ENCODE measurements at places on chromosomes 11 and 22. TPM values are rescaled to one million over a fixed set of nuclear protein-coding genes. Genes with fewer than 3 reads are reported as not detected.
A peak's percentile ranks its signal among the peaks of the same experiment; 100 is the strongest.

The NPAS4 gene
- polyA plus RNA-seq: 0.84 TPM

The PTGDR2 gene
- 0.14 TPM for polyA plus RNA-seq

The PRR33 gene
- polyA plus RNA-seq: 0.81 TPM

The FGF4 gene
- not detected for polyA plus RNA-seq

The IGSF9B gene
- 27.8 TPM for polyA plus RNA-seq

The CBLIF gene
- not detected for polyA plus RNA-seq

The CRACR2B gene
- 42.6 TPM for polyA plus RNA-seq

The TMEM45B gene
- not detected for polyA plus RNA-seq

The P2RX3 gene
- polyA plus RNA-seq: 0.20 TPM

The ACP2 gene
- 24.7 TPM for polyA plus RNA-seq

The CECR2 gene
- polyA plus RNA-seq: 3.4 TPM

GRCh38 chr11:73001615-73002014 is 140.5 kb downstream of the FCHSD2 start:
- no peak for DNase-seq

DNA sequence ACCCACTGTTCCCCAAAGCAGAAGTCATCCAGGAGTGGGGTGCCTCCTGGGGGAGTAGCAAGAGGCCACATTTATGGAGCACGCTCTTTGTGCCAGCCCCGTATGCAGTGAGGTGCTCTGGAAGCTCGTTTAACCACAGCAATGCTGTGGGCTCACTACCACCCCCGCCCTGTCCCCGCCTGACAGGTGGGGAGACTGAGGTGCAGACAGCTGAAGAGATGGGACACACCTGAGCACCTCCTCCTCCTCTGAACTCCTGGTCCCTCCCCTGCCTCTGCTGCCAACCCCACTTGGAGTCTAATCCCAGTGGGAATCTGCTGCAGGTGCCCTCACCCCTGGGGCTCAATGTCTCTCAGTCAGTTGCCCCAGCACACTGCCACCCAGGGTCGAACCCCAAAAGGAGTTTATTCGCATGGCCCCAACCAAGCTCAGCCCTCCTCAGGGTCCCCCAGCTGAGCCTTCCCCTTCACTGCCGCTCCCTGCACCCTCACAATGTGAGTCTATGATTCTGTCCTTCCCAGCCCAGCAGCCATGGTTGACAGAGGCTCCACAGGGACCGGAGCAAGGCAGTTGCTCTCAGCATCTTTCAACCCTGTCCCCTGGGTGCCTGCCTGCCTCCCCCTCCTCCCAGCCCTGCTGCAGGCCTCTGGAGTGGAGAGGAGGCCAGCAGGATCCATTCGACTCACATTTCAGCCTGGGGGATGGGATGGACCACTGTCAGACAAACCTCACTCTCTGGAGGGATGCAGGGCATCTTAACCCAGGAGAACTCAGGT is 13.3 kb upstream of the BCR start:
- no peak for DNase-seq

DNA sequence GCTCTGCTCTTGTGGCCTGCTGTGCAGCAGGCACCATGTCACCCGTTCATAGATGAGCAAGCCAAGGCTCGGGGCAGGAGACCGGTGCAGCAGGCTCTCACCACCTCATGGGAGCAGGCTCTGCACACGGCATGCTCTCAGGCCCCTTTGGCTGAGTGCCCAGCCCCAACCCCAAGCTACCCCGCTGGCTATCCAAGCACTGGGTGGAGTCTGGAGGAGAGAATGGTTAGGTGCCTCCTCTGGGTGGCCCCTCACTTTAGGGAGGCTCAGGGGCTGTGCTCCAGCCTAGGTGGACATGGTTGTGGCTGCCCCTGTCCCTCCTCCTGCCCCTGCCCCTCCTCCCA is 199.9 kb downstream of the IGLL1 start:
- DNase-seq: no peak

DNA sequence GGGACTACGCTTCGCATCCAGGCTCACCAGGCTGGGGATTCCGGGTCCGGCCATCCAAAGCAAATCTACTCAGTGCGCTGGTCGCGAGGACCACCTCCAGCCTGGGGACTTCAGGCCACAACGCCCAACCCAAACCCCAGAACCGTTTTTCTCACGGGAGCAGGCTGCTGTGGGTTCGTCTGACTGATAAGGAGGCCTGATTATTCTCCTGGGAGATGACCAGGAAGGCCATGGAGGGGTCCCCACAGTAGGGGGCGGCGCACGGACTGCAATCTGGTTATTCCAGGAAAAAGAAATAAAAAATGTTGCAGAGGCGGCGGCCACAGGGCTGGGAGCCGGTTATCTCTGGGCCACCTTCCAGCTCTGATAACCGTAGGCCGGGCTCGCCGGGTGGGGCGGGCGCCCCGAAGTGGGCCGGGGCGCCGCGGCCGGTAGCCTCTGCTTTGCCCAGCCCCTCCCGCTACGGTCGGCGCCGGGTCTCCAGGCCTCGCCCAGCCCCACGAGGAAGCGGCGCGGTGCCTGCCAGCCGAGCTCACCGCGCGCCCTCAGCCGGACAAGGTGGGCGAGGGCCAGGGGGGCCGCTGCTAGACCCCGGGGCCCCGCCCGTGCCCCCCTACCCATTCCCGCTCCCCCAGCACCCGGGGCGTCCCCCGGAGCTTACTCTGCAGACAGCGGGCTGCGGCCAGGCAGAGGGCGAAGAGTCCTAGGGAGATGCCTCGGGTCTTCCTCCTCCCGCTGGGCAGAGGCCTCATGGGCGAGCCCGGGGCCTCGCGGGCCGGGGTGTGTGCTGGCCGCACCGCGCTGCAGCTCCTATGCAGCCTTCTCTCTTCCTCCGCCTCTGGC is 446 bp downstream of the VSTM5 start:
- peak; percentile 53 for DNase-seq

GRCh38 chr22:41808400-41808799 is 7.9 kb downstream of the CCDC134 start:
- DNase-seq: no peak

DNA sequence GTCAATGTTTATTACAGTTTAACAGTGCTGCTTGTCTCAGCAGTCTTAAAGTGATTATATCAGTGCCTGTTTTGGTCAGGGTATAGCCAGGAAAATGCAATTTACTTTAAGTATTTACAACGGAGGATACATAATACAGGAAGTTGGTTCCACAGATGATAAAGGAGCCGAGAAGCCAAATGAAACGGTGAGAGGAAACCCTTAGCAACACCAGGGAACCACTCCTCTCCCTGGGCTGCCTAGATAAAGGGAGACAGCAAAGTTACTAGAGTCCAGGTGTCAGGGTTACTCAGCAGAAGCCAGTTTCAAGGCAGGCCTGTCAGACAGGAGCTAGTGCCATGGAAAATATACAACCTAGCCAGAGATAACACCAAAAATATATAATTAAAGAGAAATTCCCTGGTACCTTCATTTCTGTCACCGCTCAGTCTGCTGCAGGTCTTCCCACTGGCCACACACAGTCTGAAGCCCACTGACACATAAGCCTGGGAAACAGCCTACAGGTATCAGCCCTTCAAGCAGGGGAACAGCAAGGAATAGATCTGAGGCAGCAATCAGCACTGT is 55.5 kb downstream of the FAM76B start:
- DNase-seq: no peak

DNA sequence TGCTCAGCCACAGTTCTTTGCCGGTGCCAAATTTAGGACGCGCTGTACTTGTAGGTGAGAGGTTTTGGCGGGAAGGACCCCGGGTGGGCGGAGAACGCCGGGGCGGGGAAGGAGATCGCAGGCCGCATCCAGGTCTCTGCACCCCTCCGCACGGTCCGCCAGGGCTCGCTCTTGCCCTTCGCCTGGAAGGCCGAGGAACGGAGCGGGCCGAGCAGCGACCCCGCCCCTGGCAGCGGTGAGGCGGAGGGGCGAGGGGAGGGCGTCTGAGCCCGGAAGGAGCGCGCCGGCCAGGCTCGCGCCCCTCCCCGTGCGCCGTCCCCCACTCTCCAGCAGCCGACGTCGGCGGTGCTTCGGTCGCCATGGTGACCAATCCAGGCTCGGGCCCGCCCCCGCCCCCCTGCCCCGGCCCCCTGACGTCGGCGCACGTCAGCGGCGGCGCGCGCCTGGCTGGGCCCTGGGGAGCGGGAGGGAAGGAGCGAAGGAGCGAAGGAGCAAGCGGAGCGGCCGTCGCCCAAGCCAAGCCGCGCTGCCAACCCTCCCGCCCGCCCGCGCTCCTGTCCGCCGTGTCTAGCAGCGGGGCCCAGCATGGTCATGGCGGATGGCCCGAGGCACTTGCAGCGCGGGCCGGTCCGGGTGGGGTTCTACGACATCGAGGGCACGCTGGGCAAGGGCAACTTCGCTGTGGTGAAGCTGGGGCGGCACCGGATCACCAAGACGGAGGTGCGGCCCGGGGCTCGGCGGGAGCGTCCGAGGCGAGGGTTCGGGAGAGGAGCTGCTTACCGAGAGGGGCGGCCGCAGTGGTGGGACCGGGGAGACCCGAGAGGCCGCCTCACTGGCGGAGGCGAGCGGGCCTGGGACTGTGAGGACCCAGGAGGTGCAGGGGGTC is at the start of gene SIK2:
SIK2 (plus strand) TSS at position 471 of the 886 bp plus-strand sequence; CDS start at position 586, 115 bp downstream.
- DNase-seq: peak; percentile 97

DNA sequence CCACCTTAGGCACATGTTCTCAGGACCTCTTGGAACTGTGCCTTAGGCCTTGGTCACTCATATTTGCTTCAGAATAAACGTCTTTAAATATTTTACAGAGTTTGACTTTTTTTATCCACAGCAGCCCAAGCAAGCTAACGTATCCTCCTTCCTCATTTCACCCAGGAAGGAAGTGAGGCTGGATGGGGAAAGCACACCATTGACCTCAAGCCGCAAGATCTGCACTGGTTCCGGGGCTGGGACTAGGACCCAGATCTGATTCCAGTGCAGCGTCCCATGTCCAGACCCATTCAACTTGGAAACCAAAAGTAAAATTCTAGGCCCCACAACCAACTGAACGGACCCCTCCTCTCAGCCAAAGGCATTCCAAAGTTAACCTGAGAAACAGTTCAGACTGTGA is 2.4 kb upstream of the LGALS12 start:
- no peak for DNase-seq

DNA sequence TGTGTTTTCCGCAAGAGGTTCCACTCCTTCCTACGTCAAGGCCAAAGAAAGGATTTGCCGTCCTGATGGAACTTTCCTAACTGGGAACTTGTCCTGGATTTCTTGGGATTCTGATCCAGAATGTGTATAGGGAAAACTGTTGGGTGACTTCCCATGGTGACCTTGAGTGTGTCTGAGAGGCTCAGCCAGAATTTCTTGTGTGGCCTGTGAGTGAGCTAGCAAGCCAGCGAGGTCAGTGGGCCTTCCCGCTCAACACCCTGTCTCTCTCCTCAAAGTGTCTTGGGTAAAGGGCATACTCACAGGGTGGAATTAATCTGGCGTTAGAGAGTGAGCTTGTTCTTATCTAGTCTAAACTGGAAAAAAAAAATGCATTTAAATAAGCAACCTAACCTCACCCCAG is 20.4 kb downstream of the ZNRF3 start:
- DNase-seq: no peak

- no peak for DNase-seq
Observed at GRCh38 chr11:83818349-83818748, 532.2 kb upstream of the CCDC90B start.

- peak; percentile 59 for DNase-seq
Observed at GRCh38 chr11:62752994-62753735, 795 bp downstream of the ZBTB3 start.

DNA sequence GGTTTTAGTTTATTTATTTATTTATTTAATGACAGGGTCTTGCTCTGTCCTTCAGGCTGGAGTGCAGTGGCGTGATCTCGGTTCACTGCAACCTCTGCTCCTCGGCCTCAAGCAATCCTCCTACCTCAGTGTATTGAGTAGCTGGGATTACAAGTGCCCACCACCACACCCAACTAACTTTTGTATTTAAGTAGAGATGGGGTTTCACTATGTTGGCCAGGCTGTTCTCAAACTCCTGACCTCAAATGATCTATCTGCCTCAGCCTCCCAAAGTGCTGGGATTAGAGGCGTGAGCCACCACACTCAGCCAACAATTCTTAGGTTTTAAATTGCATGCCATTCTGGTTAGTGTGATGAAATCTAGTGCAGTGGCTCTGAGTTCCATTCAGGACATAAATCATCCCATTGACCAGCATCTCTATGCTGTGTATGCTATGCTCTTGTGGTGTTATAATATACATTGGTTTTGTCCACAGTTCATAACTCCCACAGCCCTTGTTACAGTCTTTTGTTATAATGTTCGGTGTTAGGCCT is 28.5 kb downstream of the ZNF280B start:
- no peak for DNase-seq

DNA sequence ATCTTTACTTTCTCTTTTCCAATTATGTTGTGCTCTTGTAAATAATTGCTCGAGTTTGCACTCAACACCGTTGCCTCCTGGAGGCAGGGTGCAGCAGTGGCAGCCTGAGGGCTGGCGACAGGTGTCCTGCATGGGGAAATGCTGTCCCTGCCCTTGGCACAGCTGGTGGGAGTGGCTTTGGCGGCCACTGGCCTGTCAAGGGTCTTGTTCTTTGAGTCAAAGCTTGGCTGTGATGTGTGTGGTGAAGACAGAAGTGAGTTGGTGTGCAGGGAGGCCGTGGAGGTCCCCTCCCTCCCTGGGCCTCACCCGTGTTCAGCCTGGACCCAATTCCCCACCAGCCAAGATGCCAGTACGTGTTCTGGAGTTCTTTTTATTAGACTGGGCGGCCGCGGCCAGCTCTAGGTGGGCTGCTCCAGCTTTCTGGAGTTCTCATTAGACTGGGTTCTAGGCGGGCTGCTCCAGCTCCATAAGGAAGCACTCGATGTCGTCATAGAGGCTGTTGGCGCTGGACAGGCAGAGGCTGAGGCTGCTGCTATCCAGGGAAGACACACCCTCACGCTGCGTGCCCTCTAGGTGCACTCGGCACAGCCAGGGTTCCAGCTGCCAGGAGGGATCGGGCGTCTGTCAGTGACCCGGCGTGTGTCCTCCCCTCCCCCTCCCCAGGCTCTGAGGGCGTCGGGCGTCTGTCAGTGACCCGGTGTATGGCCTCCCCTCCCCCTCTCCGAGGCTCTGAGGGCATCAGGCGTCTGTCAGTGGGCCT is 3.4 kb downstream of the IRF7 start:
- peak; percentile 68 for DNase-seq

- peak; percentile 79 for DNase-seq
Observed at GRCh38 chr22:43343262-43343669, at the start of gene SCUBE1. SCUBE1 (minus strand) TSS chr22:43343372; CDS start chr22:43343261, 111 bp downstream.

- no peak for DNase-seq
Observed at GRCh38 chr11:2863276-2863618, 22.3 kb downstream of the CDKN1C start.

- DNase-seq: no peak
Observed at GRCh38 chr11:117574551-117574950, 222.5 kb downstream of the DSCAML1 start.

GRCh38 chr11:22681281-22681812 is 14.9 kb downstream of the GAS2 start:
- DNase-seq: no peak

DNA sequence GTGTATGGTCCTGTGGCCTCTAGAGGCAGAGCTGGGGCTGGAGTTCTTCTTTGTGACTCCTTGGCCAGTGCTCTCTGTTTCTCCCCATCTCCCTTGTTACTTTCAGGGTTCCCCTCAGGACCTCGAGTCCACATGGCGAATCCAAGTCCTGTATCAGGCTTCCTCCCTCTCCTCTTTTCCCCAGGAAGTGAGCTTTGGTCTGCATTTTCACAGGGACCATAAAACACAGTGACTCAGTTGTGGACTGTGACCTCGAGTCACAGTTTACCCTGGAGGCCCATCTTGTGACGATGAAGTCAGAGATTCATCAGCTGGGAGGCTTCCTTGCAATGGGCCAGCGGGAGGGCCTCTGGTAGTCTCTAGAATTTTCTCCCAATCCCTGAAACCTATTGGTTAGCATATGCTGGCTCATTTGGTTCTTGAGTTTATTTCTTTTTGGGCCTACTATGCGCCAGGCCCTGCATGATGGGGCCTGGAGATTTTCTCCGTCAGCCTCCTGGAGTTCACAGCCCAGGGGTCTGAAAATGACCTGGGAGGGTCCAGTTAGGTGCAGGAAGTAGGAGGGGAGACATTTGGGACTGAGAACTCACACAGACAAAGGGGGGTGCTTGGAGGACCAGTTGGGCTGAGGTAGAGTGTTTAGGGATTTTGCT is 100.8 kb downstream of the KIAA1671 start:
- DNase-seq: no peak

All from right cardiac atrium (tissue), 5 donors.